ENCODE measurements at places on chromosomes 1 and 21.

GRCh38 chr1:71778940-71779339, 503.4 kb downstream of the NEGR1 start:
- no peak for DNase-seq

DNA sequence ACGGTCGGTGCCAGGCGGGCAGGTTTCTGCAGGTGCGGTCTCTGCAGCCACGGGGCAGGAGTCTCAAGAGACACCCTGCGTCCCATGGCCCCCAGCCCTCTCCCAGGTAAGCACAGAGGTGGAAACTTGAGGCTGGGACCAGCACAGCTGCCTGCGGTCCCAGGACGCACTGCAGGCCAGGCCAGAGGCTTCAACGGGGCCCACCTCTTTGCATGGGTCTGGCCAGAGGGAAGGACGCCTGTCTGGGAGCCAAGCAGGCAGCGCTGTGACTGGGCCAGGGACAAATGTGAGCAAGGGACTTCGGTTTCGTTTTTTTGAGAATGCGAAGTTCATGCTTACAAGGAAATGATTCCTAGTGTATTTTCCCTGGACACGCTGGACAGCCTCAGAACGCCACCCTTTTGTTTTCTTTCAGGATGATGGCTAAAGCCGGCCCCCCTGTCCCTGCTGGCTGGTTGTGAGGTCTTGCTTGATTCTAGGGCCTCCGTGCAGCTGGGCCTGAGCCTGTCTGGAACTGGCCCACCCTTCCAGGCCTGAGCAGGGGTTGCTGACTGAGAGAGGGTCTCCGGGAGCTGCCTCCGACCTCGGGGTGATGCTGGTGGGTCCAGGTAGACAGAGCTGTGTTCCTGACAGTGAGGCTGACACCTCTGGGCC, 38.3 kb downstream of the MORN1 start:
- no peak for DNase-seq

GRCh38 chr1:151277249-151277648, 4.8 kb upstream of the ZNF687 start:
- no peak for DNase-seq

- DNase-seq, result no peak
Measured at GRCh38 chr1:213050745-213051126, 305 bp upstream of the RPS6KC1 start.

GRCh38 chr1:67773462-67773861, 59.8 kb downstream of the GNG12 start:
- no peak for DNase-seq

GRCh38 chr1:204450461-204451257, 39.0 kb upstream of the PPP1R15B start:
- no peak for DNase-seq

GRCh38 chr1:22364326-22364650, 87.4 kb upstream of the ZBTB40 start:
- no peak for DNase-seq

GRCh38 chr1:215475796-215476481, 91.2 kb upstream of the KCTD3 start:
- DNase-seq, result no peak

GRCh38 chr1:61227857-61228550, 145.6 kb downstream of the NFIA start:
- no peak for DNase-seq

- DNase-seq, result no peak
Measured at GRCh38 chr1:92949937-92950817, 11.1 kb downstream of the DIPK1A start.

DNA sequence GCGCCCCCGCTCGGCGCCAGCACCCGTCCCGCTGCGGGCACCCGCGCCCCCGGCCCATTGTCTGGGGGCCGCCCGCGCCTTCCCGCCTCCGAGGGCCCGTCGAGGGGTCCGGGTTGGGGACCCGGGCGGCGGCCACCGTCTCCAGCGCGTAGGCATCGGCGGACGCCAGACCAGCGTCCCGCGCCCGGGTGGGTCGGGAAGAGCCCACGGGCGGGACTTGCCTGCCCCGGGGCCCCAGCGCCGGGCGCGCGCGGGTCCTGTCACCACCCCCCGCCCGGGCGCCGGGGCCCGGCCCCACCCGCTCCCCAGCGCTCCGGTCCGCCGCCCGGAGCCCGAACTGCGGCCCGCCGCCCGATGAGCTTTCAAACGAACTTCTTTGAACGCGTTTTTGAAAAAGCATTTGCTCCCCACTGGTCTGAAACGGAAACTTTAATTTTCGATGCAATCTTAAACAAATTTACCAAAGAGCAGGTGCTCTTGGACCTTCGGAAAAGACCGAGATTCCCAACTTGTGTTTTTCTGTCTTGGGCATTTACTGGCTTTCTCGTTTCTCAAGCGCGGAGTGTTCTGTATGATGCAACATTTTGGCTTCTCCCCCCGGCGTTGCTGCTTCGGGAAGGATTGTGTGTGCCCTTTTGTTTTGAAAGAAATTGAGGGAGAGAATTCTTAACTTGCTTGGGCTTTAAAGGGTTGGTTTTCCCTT, 615 bp downstream of the CLIC4 start:
- no peak for DNase-seq

DNA sequence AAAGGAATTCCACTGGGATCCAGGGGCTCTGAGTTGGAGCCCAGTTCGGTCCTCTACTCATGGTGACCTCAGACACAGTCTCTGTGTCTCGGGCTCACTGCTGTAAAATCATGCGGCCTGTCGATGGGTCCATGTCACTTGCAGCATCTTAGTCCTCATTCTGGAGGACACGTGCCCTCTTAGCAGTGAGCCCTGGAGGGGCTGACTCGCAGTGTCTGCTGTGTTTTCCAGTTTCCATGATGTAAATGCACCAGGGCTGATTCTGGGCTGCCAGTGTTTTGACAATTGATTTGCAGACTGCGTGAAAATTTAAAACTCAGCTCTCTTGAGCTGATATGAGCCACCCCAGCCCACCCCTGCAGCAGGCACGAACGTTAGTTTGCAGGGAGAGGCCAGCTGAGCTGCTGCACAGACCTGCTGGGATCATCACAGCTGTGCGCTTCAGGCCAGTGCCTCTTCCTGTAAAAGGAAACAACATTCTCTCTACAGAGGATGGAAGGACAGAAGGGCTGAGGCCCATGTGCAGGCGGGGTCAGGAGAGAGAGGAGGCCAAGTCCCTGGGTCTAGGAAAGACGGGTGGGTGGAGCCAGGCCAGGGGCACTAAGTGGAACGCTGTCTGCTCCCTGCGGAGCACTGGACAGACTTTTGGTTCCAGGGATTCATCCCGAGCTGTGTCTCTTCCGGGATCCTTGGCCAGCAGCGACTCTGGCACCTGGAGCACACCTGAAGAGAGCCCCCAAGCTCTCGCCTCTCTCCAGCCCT, 42.6 kb downstream of the RSPH1 start:
- DNase-seq, result no peak

GRCh38 chr1:156590326-156591180, 1.0 kb upstream of the NAXE start:
- no peak for DNase-seq

GRCh38 chr1:229133151-229133550, 137.8 kb upstream of the RAB4A start:
- DNase-seq, result no peak

DNA sequence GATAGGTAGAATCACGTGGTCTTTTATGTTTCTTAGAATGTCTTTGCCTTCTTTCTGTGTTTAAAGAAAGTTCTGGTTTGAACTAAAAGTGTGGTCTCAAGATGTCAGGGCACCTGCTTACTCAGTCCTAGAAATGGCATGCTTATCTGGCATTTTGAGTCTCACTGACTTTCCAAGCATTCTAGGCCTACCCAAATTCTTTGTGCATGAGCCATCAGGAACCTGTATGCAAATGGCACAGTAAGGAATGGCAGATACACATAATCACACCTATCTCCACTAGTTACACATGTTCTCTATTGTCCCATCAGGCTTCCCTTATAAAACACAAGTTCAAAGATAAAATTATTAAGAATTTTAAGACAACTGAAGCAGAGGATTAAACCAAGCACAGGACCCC, 29.5 kb upstream of the CLCA4 start:
- no peak for DNase-seq

DNA sequence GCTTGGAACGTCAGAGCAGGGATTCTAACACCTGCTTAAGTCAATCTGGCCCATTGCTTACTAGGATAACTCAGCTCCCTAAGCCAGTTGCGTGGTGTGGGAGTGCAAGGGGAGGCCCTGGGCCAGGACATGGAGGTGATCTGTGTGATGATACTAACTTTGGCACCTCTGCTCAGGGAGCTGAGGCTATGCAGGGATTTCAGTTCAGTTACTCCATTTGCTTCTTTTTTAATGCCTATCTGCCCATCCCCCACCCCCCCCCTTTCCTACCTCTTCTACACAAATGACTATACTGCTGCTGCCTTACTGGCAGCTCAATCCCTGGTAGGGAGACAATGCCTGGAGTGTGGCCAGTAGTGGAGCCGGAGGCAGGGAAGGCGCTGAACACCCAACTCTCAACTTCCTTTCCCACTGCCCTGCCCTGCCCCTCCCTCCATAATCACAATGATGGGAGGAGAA, 19.5 kb downstream of the INKA2 start:
- DNase-seq, result no peak

DNA sequence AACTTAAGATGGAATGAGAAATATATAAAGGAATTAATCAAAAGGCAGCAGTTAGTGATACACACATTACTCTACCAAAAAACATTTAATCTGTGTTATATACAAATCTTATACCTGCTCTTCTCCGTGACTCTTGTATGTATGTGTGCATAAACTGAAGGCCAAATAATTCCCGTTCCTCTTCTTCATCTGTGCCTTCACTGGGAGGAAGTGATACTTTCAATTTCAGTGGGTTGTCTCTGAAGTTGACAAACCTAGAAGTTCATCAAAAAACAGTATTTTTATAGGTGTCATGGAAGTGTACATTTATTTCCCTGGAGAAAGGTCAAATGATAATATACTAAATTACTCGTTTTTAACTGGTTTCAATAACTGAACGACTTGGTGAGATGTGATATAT, 19.3 kb downstream of the TRMT13 start:
- no peak for DNase-seq

DNA sequence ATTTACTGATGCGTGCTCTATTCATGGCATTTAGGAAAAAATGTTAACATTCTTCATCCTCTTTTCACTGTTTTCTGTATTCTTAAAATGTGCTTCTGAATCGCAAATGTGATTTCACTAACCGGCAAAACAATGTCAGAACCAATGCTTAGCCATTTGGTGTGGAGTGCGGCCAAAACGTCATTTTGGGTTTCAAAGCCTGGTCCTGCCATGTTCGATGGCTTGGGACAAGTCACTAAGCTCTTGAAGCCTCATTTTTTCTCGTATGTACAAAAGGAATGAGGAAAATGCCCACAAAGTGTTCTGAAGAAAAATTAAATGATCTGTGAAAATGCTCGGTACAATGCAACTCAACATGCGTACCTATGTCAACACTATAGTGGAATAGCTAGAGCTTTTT, 175.3 kb downstream of the APP start:
- DNase-seq, result no peak

DNA sequence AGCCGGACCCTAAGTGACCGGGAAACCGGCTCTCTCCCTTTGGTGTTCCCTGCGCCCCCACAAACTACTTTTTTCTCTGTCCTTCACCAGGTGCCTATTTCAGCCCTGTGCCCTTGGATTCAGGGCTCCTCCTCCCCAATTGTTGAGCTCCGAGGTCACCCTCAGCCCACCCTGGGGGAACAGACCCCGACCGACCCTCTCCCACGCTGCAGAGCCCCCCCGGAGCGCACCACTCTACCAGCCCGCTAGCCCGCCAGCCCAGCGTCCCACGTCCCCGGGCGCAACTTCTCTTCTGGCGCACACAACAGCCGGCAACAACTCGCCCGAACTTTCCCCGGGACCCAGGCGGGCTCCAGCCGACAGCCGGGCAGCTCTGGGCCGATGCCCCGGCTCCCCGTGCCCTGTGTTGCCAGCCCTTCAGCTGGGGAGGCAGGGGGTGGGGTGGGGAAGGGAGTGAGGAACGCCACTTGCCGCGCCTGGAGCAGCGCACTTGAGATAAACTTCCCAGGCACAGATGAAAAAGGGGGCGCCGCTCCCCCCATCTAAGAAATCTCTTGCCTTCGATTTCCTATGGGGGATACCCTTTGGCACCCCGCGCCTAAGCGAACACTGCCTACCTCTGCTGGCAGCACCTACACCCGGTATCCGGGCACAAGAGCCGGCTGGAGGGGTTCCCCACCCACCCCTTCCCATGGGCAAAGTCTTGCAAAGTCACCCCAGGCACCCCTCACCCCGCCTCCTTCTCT, 997 bp downstream of the CASZ1 start:
- DNase-seq, result no peak

GRCh38 chr1:65508051-65508450, 87.6 kb downstream of the LEPR start:
- DNase-seq, result no peak

- no peak for DNase-seq
Measured at GRCh38 chr1:225617479-225617878, 35.4 kb downstream of the ENAH start.

DNA sequence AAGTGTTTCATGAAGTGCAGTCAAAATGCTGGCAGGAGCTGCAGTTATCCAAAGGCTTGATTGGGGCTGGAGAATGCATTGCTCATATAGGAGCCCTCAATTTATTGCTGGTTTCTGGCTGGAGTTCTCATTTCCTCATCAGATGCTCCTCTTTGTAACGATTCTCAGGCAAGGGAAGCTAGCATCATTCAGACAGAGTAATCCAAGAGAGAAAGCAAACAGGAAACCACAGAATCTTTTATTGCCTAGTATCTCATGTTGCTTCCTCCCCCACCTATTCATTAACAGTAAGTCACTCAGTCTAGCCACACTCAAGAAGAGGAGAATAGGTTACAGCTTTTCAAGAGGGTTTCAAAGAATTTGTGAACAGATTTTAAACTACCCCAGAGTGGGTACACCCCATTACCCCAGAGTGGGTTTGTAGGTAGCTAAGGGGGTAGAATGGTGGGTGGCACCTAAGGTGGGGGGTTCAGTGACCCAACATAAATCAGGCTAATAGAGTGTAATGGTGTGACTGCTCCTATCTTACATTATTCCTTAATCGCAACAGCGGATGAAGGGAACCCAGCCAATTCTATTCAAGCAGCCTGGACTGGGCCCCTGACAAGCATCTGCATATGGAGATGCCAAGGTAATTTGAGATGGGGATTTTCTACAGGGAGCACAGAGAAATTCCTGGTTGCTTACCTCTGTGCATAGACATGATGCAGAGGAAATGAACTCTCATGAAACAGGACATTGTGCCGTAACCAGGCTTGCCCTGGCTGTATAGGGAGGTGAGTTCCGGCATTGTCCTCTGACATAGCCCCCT, 67.1 kb downstream of the KCNJ15 start:
- DNase-seq, result no peak

DNA sequence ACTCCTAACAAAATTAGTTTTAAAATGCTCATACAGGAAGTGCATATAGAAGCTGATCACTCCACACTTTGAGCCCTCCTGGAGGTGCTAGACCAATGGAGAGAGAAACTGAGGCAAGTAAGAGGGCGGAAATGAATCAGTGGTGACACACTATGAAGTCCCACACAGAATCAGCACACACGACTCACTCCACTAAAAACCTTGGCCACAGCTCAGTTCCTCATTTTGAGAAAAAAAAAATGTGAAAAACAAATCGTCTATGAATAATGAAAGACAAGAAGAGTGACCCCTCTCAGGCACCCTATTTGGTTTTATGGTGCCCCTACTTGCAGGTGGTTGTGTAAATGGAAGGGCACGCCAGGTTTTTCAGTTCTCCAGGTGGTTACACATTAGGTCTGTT, 675.1 kb upstream of the BRINP3 start:
- no peak for DNase-seq

All from stimulated activated CD8-positive, alpha-beta memory T cell treated with anti-CD3 and anti-CD28 coated beads, Interleukin-4, amount 100 ng/mL, for 4 hours (primary cell).